ENCODE measurements at places on chromosomes 16 and 17. TPM values are rescaled to one million over a fixed set of nuclear protein-coding genes. Genes with fewer than 3 reads are reported as not detected.

Gene PRSS21
- polyA plus RNA-seq = 0.28 TPM

Gene RHOT2
- 58.3 TPM for polyA plus RNA-seq

Gene MYH8
- polyA plus RNA-seq = 2,354 TPM

Gene TLCD2
- polyA plus RNA-seq = 5.3 TPM

Gene RHBDF1
- 38.1 TPM for polyA plus RNA-seq

Gene KRT24
- polyA plus RNA-seq = not detected

Gene ARHGAP23
- 25.1 TPM for polyA plus RNA-seq

Gene C17orf113
- polyA plus RNA-seq = 1.2 TPM

Gene VPS4A
- 38.7 TPM for polyA plus RNA-seq

Gene DRC3
- polyA plus RNA-seq = 6.6 TPM

Gene ATP1B2
- 33.9 TPM for polyA plus RNA-seq

Gene KDM6B
- 15.4 TPM for polyA plus RNA-seq

Gene FGF11
- polyA plus RNA-seq = 1.4 TPM

Gene CBX2
- polyA plus RNA-seq = 9.0 TPM

Gene CRYBA1
- not detected for polyA plus RNA-seq

Gene TP53TG3B
- polyA plus RNA-seq = not detected

Gene SCARF1
- polyA plus RNA-seq = 7.1 TPM

Gene SLC9A5
- 1.2 TPM for polyA plus RNA-seq

Gene PERCC1
- polyA plus RNA-seq = 0.20 TPM

Gene TPSAB1
- 1.2 TPM for polyA plus RNA-seq

Gene CCL3
- 3.1 TPM for polyA plus RNA-seq

Gene APRT
- polyA plus RNA-seq = 54.2 TPM

Gene ASGR2
- 0.11 TPM for polyA plus RNA-seq

Gene LGALS9B
- polyA plus RNA-seq = not detected

Gene KRTAP4-5
- not detected for polyA plus RNA-seq

Gene SLFN14
- polyA plus RNA-seq = 0.24 TPM

Gene AURKB
- polyA plus RNA-seq = 12.9 TPM

Gene FN3K
- 19.1 TPM for polyA plus RNA-seq

Gene SLC16A6
- polyA plus RNA-seq = 0.57 TPM

Gene ITGB4
- polyA plus RNA-seq = 4.6 TPM

Gene CCDC200
- 10.0 TPM for polyA plus RNA-seq

Gene XYLT2
- 26.2 TPM for polyA plus RNA-seq

Gene TBC1D3G
- polyA plus RNA-seq = not detected

Gene CASKIN1
- 2.3 TPM for polyA plus RNA-seq

Gene SECTM1
- 3.3 TPM for polyA plus RNA-seq

Gene AATK
- polyA plus RNA-seq = 10.7 TPM

Gene NPIPB6
- 2.0 TPM for polyA plus RNA-seq

Gene CCDC144A
- polyA plus RNA-seq = 2.0 TPM

Gene CHD9NB
- 2.7 TPM for polyA plus RNA-seq

Gene KRT9
- polyA plus RNA-seq = not detected

Gene KRT12
- 0.08 TPM for polyA plus RNA-seq

Gene GINS2
- polyA plus RNA-seq = 7.4 TPM

Gene GDPD1
- 2.0 TPM for polyA plus RNA-seq

Gene KRTAP9-8
- not detected for polyA plus RNA-seq
